ENCODE measurements at places on chromosomes 5 and 9. TPM values are rescaled to one million over a fixed set of nuclear protein-coding genes. Genes with fewer than 3 reads are reported as not detected.

The LCNL1 gene
- total RNA-seq, result 2.0 TPM

The ERAP2 gene
- total RNA-seq, result 9.6 TPM

The PCDHGA4 gene
- total RNA-seq, result 5.5 TPM

The PDZD2 gene
- total RNA-seq, result 4.9 TPM

The TEX48 gene
- not detected for total RNA-seq

The CFAP157 gene
- total RNA-seq, result 0.14 TPM

The AJM1 gene
- total RNA-seq, result 5.9 TPM

The ZNF483 gene
- 6.9 TPM for total RNA-seq

The NPR3 gene
- total RNA-seq, result 6.5 TPM

The SEMA6A gene
- total RNA-seq, result 18.6 TPM

The TOR4A gene
- 5.3 TPM for total RNA-seq

The NUTM2F gene
- not detected for total RNA-seq

The SLC4A9 gene
- not detected for total RNA-seq

The FCN2 gene
- not detected for total RNA-seq

The OR1Q1 gene
- not detected for total RNA-seq

The SAXO1 gene
- total RNA-seq, result 0.05 TPM

The PCAT7 gene
- total RNA-seq, result not detected

The PCDHGA11 gene
- total RNA-seq, result 4.8 TPM

The CLTA gene
- 135 TPM for total RNA-seq

The GHR gene
- total RNA-seq, result 11.4 TPM

The SNCB gene
- not detected for total RNA-seq

GRCh38 chr9:23343226-23343625 is 482.8 kb downstream of the ELAVL2 start:
- no peak for DNase-seq

DNA sequence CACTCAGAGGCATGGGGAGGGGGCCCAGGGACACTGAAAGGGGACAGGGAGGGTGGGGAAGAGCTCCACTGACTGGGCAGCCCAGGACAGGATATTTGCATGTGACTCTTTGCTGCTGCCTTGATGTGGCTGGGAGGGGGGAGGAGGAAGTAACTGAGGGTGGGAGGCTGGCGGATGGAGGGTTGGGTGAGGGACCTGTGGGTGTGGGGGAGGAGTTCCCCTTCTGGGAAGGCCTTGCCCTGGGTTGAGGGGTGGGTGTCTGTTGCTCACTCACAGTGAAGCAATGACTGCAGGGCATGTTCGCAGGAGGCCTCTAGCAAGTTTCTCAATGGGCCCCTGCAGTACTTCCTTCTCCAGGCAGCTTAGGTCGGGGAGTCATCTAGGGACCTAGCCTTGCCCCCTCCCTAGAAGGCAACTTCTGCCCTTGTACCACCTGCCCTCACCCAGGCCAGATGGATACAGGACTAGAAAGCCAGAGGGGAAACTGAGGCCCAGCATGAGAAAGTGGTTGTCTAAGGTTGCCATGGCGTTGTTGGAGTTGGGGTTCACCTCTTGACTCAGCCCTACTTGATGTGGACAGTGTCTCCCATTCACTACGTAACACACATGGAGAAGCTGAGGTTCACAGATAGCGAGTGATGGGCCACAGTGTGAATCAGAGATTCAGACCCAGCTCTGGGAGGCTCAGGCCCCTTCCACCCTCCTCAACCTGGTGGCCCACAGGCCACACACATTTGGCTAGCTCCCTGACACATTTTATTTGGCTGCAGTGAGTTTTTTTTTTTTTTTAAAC is 3.0 kb downstream of the GRK6 start:
- peak; percentile 93 for DNase-seq

DNA sequence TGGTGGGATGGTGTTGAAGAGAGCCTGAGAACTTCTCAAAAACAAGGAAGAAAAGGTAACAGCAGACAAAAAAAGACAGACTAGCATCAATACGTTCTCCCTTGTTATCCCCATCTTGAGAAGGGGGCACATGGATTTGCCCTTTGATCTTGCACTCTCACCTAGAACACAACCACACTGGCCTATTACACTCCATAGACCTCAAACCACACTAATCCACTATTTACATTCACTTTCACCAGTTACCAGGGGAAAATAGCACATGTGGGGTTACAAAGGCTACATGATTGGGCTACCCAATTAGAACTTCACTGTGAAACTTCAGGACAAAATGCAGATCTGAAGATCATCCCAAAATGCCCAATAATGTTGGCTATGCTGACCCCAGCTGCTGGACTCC is 72.6 kb upstream of the SELENOP start:
- no peak for DNase-seq

DNA sequence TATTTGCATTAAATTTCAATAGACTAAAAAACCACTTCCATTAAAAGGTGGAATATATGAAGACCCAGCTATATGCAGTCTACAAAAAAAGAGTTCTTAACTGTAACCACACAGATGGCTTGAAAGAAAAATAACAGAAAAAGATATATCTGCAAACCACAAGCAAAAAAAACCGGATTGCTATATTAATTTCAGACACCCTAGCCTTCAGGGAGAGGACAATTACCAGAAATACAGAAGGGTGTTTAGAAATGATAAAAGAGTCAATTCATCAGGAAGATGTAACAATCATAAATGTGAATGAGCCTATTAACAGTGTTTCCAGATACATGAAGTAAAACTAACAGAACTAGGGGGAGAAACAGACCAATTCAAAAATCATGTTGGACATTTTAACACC is 56.9 kb upstream of the SMIM23 start:
- no peak for DNase-seq

DNA sequence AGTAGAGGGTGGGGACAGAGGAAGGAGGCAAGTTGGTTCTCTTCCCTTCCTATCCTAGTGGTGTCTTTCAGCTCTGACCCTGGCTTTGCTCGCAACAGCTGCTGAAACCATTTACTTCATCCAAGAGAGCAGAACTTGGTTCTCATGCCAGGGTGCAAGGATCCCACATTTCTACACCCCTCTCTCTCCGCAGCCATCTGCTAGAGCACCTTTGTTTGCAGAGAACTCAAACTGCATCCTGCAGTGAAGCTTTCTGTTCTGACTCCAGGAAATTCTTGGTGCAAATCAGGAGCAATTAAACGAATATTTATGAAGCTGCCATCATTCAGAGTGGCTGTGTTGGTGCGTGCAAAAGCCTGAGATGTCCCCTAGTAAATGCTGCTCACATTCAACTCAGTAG is 31.9 kb downstream of the NEUROG1 start:
- no peak for DNase-seq

- no peak for DNase-seq
Observed at GRCh38 chr5:171493646-171494393, 74.4 kb downstream of the FGF18 start.

- DNase-seq, result no peak
Observed at GRCh38 chr5:84332106-84332505, 52.6 kb downstream of the EDIL3 start.

GRCh38 chr5:93358176-93358575 is 222.8 kb downstream of the NR2F1-AS1 start:
- DNase-seq, result no peak

- DNase-seq, result no peak
Observed at GRCh38 chr9:32742296-32742695, 41.0 kb upstream of the TMEM215 start.

GRCh38 chr5:73039082-73039481 is 81.3 kb upstream of the TMEM171 start:
- DNase-seq, result no peak

- DNase-seq, result no peak
Observed at GRCh38 chr5:177605667-177606066, 5.7 kb downstream of the B4GALT7 start.

- DNase-seq, result no peak
Observed at GRCh38 chr5:1479581-1480188, 34.4 kb upstream of the SLC6A3 start.

GRCh38 chr5:69084195-69084594 is 9.6 kb upstream of the SLC30A5 start:
- DNase-seq, result no peak

DNA sequence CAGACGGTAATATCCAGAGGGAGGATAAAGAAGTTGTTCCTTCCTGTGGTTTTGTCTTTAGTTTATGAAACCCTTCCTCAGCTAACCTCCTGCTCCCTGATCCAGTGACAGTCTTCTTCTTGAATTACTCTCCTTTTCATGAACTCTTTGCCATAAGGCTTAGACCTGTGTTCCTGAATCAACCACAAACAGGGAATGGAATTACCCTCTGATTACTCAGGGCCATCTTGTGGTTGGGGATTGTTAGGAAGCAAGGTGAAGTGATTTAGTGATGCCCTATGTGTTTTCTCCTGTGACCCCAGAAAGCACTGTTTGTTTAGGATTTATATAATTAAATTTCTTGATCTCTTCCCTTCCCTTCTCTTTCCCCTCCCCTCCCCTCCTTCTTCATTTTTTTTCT is 409.1 kb downstream of the TAF11L14 start:
- DNase-seq, result no peak

DNA sequence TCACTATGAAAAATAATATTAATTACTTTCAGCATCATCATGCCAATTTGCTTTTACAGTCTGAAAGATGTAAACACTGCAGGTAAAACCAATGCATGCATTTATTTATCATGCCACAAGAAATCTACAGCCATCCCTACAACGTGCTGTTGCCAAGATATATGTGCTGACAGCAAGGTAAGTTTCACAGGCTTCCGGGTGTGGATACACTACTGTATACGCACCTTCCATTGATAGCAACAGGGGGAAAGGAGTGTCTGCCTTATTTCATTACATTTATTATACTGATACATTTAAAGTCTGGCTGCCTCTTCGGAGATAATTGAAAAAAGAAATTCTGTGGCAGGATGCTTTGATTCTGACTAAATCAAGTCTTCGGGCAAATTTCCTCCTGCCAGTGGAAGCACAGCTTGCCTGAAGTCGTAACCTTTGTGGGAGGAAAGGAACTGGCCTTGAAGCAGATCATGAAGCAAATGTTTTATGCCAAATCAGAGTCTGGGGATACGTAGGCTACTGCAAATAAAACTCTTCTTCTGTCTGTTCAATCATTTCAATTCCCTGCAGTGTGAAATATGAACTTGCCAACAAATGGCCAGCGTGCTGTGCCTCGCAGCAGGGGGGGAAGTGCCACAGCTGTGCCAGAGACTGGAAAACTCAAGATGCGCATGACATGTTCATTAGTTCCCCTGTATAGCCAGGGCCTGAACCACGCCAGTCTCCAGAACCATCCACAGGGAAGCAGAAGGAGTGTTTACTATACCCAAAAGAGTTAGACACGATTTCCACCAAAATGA is 268.1 kb downstream of the EFNA5 start:
- DNase-seq, result no peak

GRCh38 chr5:117089001-117089400 is 514.4 kb upstream of the SEMA6A start:
- no peak for DNase-seq

GRCh38 chr5:67178085-67178484 is 18.5 kb downstream of the CD180 start:
- DNase-seq, result no peak

DNA sequence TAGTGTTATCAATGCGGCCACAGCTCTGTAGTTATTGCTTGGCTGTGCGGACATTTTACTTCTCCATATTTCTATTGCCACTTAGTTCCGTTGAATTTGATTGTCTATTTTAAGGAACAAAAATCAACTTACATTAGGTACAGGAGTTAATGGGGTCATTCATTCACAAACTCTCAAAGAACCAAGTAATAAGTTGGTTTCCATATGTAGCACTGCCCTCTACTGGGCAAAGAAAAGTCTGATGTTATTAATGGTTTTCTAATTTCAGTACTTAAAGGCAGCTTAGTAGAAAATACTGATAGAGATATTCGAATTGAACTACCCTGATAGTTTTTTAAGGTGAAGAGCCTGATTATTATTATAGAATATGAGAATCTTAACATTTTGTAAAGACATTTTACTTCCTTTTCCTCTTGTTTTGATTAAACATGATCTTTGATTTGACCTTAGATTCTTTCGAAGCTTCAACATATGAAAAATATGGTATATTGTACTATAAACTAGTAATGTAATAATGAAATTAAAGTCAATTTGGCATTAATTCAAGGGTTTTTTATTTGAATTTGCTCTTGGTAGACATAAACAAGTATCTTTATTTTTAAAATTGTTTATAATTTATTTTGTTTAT is 119.5 kb upstream of the CTNND2 start:
- no peak for DNase-seq

DNA sequence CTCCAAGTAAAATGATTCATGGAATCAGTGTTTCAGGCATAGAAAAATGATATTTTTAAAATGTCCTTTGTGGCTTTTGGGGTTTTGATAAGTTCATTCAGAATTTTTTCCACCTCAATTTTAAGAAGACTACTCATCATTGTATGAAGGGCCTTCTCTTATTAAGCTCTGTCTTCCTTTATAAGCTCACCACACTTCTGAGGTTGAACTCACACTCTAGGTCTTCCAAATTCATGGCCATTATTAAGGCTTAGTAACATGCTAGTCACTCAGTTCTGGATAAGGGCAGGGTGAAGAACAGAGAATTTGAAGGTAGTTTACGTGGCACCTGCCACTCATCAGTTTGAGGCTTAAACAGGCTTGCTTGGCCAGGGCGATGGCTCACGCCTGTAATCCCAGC is 4.2 kb downstream of the MELK start:
- DNase-seq, result no peak

- no peak for DNase-seq
Observed at GRCh38 chr5:135053989-135054388, 20.0 kb upstream of the PITX1 start.

GRCh38 chr5:169566202-169566601 is 17.4 kb upstream of the SPDL1 start:
- no peak for DNase-seq

Measured in posterior vena cava (tissue), 2 donors.